T-cell (primary cell): ENCODE measurements at places on chromosomes 16 and 17.

GRCh38 chr16:85535352-85536072, 77.6 kb upstream of the GSE1 start:
- DNase-seq = no peak

- DNase-seq = no peak
These were observed 23.8 kb downstream of the ENGASE start for GRCh38 chr17:79098282-79098867.

DNA sequence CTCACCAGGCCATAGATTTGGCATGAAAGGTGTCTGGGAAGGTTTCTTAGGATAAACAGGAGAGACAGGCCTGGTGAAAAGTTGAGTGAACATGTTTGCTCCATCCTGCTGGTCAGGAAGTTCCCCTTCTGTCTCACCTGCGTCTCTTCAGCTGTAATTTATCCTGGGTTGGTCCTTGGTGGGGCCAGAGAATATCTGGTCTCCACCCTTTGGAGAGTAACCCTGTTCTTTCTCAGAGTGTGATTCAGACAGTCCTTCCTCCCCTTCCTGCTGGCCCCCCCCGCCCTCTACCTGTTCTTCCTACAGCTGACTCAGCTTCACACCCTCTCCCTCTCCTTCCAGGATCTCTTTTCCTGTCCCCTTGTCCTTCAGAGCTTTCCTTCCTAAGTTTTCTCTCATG, 17.1 kb downstream of the MINK1 start:
- DNase-seq = no peak

GRCh38 chr17:48071654-48072053, 23.5 kb downstream of the NFE2L1 start:
- DNase-seq = no peak

DNA sequence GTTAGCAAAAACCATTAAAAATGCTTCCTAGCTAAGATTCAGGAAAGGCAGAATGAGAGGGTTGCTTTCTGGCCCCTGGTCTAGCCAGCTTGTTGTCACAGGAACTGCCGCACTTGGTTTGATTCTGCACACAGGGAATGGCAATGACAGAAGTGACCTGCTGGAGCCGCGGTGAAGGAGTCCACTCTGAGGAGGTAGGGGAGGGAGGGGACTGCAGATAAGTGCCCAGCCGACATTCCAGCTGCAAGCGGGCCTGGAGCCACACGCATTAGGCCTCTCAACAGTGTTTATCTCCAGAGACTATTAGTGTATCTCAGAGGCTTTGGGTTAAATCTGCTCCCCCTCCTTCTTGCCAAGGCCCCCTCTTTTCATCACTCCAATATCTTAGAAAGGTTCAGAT, 38.6 kb downstream of the CDRT15 start:
- DNase-seq = no peak

DNA sequence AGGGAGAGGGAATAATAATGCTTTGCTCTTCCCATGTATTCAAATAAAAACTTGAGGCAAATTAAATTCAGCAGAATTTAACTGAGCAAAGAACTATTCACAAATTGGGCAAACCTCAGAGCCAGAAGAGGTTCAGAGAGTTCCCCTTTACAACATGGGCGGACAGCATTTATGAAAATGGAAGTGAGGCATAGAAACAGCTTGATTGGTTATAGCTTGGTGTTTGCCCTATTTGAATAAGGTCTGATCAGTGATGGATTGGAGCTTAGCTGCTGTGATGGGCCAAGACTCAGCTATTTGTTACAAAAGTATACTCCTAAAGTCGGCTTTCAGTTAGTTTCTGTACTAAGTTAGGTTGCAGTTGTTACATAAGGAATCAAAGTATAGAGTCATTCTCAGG, 63.0 kb downstream of the TMEM100 start:
- no peak for DNase-seq

- no peak for DNase-seq
These were observed 31.9 kb downstream of the CYB561 start for GRCh38 chr17:63414222-63414621.

DNA sequence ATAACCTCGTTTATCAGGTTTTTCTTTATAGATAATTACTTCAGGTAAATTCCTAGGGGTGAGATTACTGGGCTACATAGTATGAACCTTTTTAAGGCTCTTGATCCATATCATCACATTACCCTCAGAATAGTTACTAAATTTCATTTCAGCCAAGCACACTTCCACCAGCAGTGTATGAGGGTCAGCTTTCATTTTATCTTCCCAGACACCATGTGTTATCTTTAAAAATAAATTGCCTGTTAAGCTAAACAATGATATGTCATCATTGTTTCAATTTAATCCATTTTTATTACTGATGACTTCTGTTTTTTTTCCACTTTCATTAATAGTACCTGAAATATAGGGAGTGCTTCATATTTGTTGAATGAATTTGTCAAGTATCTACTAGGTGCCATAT, 33.4 kb downstream of the PRKCA start:
- DNase-seq = no peak
